Hypothalamus (tissue), 51 donors: ENCODE measurements at places on chromosomes 4 and X.

DNA sequence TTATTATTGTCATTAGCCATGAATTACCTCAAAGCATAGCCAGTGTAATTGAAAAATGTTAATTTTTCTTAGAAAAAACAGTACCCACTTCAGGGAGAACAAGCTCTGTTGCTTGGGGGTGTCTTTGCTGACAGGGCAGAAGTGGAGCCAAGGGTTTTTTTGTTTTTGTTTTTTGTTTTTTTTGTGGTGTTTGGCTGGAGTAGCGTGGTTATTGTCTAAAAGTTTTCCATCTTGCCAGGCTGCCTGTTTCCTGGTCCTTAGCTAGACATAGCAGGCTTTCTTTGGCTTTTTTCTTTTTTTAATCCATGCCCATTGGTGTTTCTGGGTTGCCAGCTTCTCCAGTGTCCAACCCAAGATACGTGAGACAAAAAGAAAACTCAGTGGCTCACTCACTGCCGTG lies 61.5 kb downstream of the CASP3 start:
- DNase-seq = no peak

DNA sequence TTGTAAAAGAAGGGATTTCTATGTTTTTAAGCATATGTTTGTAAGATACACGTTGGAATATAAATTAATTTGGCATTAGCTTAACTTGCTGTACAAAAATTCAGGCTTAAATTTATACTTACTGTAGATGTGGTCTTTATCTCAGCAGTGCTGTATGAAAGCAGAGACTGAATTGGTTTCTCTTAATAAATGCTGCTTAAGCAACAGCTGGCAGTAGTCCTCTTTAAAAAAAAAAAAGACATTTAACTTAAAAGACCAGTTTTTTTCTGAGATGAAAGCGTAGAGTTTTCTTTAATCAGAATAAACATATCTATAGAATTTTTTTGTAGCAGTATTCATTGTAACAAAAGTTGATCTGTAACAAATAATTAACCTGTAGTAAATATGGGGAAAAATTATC lies 124.6 kb downstream of the RAP1GDS1 start:
- DNase-seq = no peak

DNA sequence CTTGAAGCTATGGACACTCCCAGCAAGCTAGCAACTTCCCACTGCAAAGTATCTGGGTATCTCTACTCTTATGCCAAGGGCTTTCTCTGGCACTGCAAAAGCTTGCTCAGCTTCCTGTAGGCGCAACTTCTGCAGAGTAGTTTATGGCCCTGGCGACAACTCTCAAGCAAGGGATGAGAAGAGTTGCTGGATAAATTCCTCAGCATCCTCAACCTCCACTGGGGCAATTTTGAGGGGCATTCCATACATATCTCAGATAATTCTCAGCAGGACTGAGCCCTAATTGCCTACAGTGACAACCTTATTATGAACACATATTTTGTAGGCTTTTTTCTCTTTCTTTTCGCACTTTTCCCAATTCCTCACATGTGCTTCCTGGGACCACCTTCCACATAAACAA lies 31.2 kb upstream of the TAB3 start:
- DNase-seq = no peak

GRCh38 chrX:134148172-134148692 lies 88.8 kb upstream of the CCDC160 start:
- DNase-seq = no peak

GRCh38 chr4:87153078-87153870 lies 67.1 kb downstream of the KLHL8 start:
- DNase-seq = no peak

GRCh38 chr4:17921451-17921850 lies 100.1 kb downstream of the LCORL start:
- DNase-seq = no peak
